ENCODE measurements at places on chromosomes 2 and 18. TPM values are rescaled to one million over a fixed set of nuclear protein-coding genes. Genes with fewer than 3 reads are reported as not detected.

DNA sequence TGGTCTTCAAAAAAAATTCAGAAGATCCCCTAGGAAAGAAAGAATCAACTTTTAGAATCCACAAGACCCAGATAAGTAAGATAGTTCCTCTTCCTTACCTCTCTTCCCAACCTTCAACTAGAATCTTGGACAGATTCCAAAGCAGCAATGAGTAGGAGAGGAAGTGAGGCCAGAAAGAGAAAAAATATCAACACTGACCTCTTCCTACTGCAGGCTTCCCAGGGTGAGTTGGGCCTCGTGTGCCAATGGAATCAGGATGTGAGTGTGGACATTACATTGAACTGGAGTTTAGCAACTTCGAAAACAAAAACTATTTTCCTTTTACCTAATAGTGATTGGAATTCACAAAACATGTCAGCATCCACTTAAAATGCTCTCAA is 102.5 kb upstream of the PIEZO2 start:
- H3K4me3 ChIP-seq = no peak overlapping the region
- H3K27ac ChIP-seq = no peak overlapping the region
- no peak for DNase-seq
- H3K4me1 ChIP-seq = no peaks in the 10 kb centered on the region

GRCh38 chr2:60412620-60413019 is 140.8 kb downstream of the BCL11A start:
- no peak overlapping the region for H3K4me3 ChIP-seq
- no peak overlapping the region for H3K27ac ChIP-seq
- H3K36me3 ChIP-seq = no peaks in the 10 kb centered on the region
- no peaks in the 10 kb centered on the region for H3K27me3 ChIP-seq
- DNase-seq = no peak

GRCh38 chr18:51520676-51521180 is 323.2 kb upstream of the MEX3C start:
- no peak overlapping the region for H3K27ac ChIP-seq
- H3K36me3 ChIP-seq = no peaks in the 10 kb centered on the region
- H3K27me3 ChIP-seq = no peaks in the 10 kb centered on the region
- no peaks in the 10 kb centered on the region for H3K4me1 ChIP-seq
- no peak overlapping the region for H3K4me3 ChIP-seq

- no peaks in the 10 kb centered on the region for H3K4me1 ChIP-seq
- no peak overlapping the region for H3K27ac ChIP-seq
- H3K4me3 ChIP-seq = no peak overlapping the region
These were observed 37.8 kb downstream of the MAL start for GRCh38 chr2:95063086-95063958.

GRCh38 chr2:20600756-20601325 is 50.1 kb downstream of the HS1BP3 start:
- peaks cover 14% of the 10 kb centered on the region for H3K4me1 ChIP-seq
- no peaks in the 10 kb centered on the region for H3K36me3 ChIP-seq
- H3K4me3 ChIP-seq = no peak overlapping the region
- no peaks in the 10 kb centered on the region for H3K27me3 ChIP-seq
- H3K27ac ChIP-seq = no peak overlapping the region
- no peak for DNase-seq

DNA sequence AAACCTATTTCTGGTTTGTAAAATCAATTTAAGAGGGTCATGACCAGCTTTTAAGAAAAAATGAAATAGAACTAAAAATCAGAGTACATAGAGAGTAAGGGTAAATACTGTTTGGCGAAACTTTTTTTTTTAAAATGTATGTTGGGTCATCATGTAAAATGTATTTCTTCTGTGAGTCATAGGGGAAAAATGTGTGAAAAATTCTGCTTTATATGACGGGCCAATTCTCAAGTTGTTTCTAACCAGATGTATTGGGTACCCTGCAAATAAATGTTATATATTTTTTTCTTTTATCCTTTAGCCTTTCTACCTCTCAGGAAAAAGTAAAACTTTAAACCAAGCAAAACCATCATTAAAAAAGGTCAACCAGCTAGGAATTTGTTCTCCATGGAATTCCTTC is 13.9 kb downstream of the AFTPH start:
- H3K4me3 ChIP-seq = no peak overlapping the region
- no peaks in the 10 kb centered on the region for H3K27me3 ChIP-seq
- no peak for DNase-seq
- no peak overlapping the region for H3K27ac ChIP-seq

- no peak overlapping the region for H3K4me3 ChIP-seq
- no peak overlapping the region for H3K27ac ChIP-seq
- DNase-seq = no peak
- no peaks in the 10 kb centered on the region for H3K36me3 ChIP-seq
- no peaks in the 10 kb centered on the region for H3K27me3 ChIP-seq
These were observed 425.3 kb downstream of the MBD2 start for GRCh38 chr18:53799134-53799533.

DNA sequence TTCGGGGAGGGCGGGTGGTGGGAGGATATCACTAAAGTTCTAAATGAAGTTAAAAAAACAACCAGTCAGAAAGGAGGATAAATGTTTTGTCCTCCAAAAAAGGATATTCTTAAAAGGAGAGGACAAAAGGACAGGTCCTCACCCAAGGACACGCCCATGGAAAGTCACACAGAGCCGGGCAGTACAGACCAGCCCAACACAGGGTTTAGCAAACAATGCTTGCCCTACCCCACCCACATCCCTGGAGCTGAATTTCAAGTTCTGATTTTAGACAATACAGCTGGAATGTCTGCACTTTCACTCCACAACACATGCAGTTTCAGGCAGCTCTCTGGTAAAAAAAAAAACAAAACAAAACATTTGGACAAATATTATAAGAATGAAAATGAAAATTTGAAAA is 67.9 kb downstream of the SLC9A4 start:
- no peak for DNase-seq
- no peak overlapping the region for H3K4me3 ChIP-seq

GRCh38 chr2:83516503-83516902 is 942.6 kb downstream of the SUCLG1 start:
- no peak for DNase-seq
- H3K27me3 ChIP-seq = no peaks in the 10 kb centered on the region
- no peak overlapping the region for H3K27ac ChIP-seq
- no peaks in the 10 kb centered on the region for H3K36me3 ChIP-seq

- H3K27ac ChIP-seq = no peak overlapping the region
- no peaks in the 10 kb centered on the region for H3K4me1 ChIP-seq
- DNase-seq = no peak
- H3K27me3 ChIP-seq = no peaks in the 10 kb centered on the region
These were observed 11.0 kb upstream of the HK2 start for GRCh38 chr2:74822771-74823566.

- H3K4me3 ChIP-seq = no peak overlapping the region
- no peak for DNase-seq
- H3K36me3 ChIP-seq = no peaks in the 10 kb centered on the region
- H3K27me3 ChIP-seq = no peaks in the 10 kb centered on the region
- H3K4me1 ChIP-seq = no peaks in the 10 kb centered on the region
These were observed 31.1 kb downstream of the NCOA1 start for GRCh38 chr2:24521975-24522639.

- no peak overlapping the region for H3K4me3 ChIP-seq
- H3K27ac ChIP-seq = no peak overlapping the region
- no peaks in the 10 kb centered on the region for H3K27me3 ChIP-seq
- DNase-seq = no peak
These were observed 210.6 kb upstream of the AGAP1 start for GRCh38 chr2:235283246-235283645.

- no peak for DNase-seq
- H3K27ac ChIP-seq = no peak overlapping the region
- H3K36me3 ChIP-seq = no peaks in the 10 kb centered on the region
- no peak overlapping the region for H3K4me3 ChIP-seq
- H3K27me3 ChIP-seq = no peaks in the 10 kb centered on the region
These were observed 68.9 kb downstream of the MEX3C start for GRCh38 chr18:51128533-51128932.

Gene MOGAT1
- total RNA-seq = not detected

Gene TMEFF2
- total RNA-seq = 0.32 TPM

Gene ERLEC1
- total RNA-seq = 114 TPM

Gene CCDC85A
- total RNA-seq = 7.5 TPM

Gene CYS1
- 2.4 TPM for total RNA-seq

Gene EPB41L3
- 90.5 TPM for total RNA-seq

Gene DIPK1C
- total RNA-seq = not detected

Gene ERICH2
- total RNA-seq = not detected

Gene ALPI
- total RNA-seq = not detected

Gene NXPH2
- not detected for total RNA-seq

Data from breast epithelium (tissue), 4 donors.